ENCODE measurements at places on chromosomes 1 and 21.

- DNase-seq: no peak
These were observed 37.3 kb downstream of the ATF3 start for GRCh38 chr1:212645546-212646543.

GRCh38 chr1:88530246-88530645 lies 153.8 kb upstream of the PKN2 start:
- no peak for DNase-seq

DNA sequence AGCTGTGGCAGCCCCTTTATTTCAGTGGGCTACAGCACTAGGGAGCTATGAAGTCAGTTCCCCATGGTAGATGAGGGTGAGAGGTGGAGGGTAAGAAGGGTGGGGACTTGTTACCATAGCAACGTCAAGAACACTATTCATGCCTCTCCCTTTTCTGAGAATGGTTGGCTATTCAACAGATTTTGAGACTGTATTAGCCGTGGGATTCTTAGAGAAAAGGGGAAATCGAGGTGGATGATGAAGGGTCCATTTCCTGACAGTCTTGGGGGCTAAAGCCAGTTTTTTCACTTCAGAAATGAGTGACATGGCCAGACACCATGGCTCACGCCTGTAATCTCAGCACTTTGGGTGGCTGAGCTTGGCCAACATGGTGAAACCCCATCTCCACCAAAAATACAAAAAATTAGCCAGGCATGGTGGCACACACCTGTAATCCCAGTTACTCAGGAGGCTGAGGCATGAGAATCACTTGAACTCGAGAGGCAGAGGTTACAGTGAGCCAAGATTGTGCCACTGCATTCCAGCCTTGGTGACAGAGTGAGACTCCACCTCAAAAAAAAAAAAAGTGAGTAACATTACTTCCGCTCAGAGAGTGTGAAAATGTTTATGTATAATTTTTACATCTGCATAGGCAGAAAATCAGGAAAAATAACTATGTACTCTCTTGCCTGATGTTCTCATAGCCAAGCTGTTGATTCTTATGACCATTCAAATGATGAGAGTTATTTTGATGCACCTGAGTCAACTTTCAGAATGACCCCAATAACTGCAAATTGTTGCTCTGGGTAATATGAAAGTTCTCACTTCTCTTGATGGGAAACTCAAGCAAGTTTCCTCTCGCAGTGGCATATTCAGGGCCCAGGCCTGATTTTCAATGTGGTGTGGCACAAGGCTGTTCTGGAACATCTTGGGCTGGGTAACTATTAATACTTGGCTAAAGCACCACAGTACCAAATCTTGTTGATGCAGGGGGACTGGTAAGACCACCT lies 23.2 kb upstream of the RGSL1 start:
- no peak for DNase-seq

DNA sequence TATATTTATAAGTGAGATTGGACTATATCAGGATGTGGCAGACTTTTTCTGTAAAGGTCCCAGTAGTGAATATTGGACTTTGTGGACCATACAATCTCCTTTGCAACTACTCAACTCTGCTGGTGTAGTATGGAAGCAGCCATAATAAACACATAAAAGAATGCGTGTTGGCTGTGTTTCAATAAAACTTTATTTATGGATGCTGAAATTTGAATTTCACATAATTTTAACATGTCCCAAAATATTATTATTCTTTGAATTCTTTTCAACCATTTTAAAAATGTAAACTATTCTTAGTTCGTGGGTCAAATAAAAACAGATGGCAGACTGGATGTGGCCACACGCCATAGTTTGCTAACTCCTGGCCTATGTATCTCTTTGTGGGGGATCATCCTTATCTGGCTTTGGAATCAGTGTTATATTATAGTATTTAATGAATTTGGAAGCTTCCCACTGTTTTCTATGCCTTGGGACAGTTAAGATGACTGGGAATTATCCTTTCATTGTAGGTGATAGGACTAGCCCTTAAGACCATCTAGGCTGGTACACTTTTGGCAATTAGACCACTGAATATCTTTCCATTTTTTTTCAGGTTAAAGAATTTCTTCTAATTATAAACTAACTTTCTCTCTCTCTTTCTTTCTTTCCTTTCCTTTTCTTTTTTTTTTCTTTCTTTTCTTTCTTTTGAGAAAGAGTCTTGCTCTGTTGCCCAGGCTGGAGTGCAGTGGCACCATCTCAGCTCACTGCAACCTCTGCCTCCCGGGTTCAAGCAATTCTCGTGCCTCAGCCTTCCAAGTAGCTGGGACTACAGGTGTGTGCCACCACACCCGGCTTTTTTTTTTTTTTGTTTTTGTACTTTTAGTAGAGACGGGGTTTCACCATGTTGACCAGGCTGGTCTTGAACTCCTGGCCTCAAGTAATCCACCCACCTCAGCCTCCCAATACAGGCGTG lies 14.9 kb upstream of the SLAMF6 start:
- no peak for DNase-seq

- DNase-seq: no peak
These were observed 30.7 kb downstream of the CNIH4 start for GRCh38 chr1:224387302-224387912.

GRCh38 chr21:35527358-35527757 lies 478.3 kb upstream of the RUNX1 start:
- DNase-seq: no peak

- peak; percentile 69 for DNase-seq
These were observed 386.3 kb downstream of the DISC1 start for GRCh38 chr1:232012773-232013386.

- DNase-seq: no peak
These were observed 66.1 kb upstream of the FAM3B start for GRCh38 chr21:41250519-41250918.

GRCh38 chr1:168180148-168180524 lies 1.4 kb downstream of the TIPRL start:
- no peak for DNase-seq

- no peak for DNase-seq
These were observed 99.0 kb upstream of the KAZN start for GRCh38 chr1:14499312-14500040.

DNA sequence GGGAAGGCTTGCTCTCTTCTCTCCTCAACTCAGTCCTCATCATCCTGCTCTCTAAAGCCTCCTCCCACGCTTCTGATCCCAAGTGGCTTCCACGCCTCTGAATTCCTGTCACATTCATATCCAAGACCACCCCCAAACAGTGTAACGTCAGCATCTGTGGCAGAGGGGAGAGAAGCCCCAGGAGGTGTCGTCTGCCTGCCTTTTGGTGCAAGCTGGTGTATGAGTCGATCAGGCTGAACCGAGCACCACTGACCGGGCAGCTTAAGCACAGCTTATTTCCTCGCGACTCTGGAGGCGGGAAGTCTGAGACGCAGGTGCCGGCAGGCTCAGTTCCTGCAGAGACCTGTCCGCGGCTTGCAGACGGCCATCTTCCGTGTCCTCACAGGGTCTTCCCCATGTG lies 123.8 kb upstream of the RAB4A start:
- no peak for DNase-seq

DNA sequence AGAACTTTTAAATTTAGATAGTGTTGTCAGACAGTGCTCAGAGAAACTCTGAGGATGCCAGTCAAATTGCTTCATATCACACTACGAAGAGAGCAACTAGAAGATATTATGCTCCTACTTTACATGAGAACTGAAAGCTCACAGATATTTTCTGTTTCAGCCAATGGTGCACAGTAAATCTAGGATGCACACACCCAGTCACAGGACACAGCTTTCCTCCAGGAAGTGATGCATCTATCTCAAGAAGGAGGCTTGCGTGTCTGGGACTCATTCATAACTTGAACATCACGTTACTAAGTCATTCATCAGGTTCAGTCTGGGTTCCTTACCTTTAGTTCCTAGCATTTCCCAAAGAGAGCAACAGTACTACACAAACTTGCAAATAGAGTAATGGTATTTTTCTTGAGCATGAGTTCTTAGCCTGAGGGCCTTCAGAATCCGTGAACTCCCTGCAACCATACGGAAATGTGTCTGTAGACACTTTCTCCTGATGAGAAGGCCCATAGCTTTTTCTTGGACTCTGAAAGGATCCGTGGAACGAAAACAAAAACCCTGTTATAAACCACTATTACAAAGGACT lies 12.2 kb downstream of the ZNF697 start:
- no peak for DNase-seq

DNA sequence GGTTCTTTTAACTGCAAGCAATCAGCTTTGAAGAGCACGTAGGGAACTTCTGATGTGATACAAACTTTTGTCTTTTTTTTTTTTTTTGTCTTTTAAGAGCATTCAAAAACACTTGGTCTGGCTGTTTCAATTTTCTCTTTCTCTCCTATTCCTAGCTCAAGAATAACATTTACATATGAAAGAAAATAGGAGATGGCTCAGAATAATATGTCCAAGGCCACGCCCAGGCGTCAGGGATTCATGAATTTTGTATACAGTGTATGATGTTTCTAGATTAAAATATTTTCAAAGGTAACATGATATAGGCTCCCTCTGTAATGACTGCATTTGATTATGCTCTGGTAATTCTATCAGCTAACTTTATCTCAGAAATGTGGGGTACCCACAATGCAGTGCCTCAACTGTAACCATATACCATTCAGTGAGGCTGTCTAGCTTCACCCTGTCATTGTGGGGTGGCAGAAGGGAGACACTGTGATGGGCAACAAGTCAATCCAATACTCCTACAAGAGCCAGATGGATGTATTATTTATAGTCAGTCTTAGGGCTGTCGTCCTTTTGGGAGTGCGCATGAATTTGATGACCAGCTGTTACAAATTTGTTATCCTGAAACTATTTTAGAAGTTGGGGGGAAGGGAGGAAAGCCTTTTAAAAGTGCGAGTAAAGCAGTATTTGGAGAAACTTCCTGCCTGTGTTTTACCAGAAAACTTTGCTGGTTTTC lies 1.5 kb upstream of the AKNAD1 start:
- no peak for DNase-seq
